ENCODE measurements at places on chromosomes 1 and 21.
A peak's percentile ranks its signal among the peaks of the same experiment; 100 is the strongest.

- DNase-seq, result no peak
Measured at GRCh38 chr1:172360985-172361384, 59.5 kb upstream of the C1orf105 start.

DNA sequence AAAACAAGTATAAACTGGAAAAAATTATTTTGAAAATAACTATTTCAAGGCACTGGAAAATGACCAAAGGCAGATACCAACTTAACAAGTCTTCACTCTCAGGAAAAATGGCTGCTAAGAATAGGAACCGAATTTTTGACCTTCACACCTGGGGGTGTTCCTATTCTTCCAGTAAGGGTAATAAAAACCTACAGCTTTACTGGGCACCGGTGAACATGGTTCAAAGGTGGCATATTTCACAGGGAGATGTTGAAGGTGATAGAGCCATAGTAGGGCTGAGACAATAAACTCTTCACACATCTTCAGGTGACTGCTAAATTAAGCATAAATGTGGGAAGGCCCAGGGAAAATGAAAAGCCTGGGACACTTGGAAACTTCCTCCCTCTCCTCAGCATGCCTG is 65.4 kb upstream of the IFFO2 start:
- DNase-seq, result no peak

DNA sequence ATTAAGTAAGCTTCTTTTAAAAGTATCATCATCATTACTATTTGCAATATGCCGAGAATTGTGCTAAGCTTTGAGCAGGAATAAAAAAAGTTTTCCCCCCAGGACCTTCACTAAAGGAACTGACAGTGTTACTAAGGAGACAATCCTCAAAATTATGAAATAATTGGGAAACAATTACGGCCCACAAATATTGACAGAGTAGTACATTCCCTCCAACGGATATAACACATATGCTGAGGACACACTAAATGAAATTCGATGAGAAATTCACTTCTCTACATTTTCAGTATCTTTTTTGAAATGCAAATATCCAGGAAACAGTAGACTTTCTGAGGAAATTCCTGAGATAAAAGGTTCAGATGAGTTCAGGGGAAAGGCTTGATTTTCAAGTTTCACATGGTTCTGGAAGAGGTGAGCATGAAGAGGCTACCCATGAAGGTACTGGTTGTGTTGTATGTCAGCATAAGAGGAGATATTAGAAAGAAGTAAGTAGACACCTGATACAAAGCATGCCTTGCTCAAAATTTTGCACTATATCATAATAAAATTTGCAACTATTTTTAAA is 171.2 kb upstream of the NR5A2 start:
- no peak for DNase-seq

DNA sequence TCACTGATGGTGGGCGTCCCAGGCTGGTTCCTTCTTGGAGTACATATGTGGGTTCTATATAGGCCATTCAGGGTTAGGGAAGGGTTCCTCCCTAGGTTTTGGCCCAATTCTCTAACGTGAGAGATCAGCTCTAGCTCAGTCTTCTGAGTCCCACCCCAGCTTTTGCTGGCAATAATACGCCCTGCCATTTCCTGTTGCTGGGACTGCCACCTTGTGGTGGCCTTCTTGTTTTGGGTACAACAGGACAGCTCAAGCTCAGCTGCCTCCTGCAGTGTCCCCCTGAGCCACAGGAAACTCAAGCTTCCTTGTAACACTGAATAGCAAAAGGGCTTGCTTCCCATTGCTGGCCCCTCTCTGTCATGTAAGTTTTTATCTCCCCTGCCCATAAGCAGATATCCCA is 77.8 kb downstream of the BACH1 start:
- peak; percentile 41 for DNase-seq

GRCh38 chr1:7670334-7671145 is 100.6 kb upstream of the VAMP3 start:
- DNase-seq, result no peak

GRCh38 chr1:233427907-233428306 is 100.4 kb downstream of the MAP3K21 start:
- no peak for DNase-seq

GRCh38 chr1:13450204-13450603 is 40.0 kb downstream of the PRAMEF20 start:
- DNase-seq, result no peak

- no peak for DNase-seq
Measured at GRCh38 chr1:84163123-84163931, 19.3 kb downstream of the PRKACB start.

DNA sequence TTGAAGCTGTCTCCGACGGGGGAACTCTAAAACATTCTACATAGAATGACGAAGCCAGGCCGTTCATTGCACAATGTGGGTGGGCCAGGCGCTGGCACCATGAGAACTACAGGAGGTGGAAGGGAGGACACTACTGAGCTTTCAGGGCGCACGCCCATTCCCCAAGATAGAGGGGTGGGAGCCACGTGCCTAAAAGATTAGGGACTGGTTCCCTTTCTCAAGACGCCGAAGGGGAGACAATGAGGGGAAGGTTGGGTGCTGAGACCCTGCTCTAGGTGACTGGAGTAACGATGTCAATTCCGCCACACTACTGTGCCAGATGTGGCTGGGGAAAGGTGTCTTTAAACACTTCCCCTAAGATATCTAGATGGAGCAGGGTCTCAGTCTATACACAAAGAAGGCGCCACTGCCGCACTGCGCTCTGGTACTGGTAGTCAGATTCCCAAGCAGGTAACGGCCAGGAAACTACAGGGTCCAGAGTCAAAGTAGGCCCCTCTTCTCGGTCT is 782 bp downstream of the CSDE1 start:
- DNase-seq, result no peak

GRCh38 chr1:221845650-221846371 is 103.9 kb upstream of the DUSP10 start:
- no peak for DNase-seq

DNA sequence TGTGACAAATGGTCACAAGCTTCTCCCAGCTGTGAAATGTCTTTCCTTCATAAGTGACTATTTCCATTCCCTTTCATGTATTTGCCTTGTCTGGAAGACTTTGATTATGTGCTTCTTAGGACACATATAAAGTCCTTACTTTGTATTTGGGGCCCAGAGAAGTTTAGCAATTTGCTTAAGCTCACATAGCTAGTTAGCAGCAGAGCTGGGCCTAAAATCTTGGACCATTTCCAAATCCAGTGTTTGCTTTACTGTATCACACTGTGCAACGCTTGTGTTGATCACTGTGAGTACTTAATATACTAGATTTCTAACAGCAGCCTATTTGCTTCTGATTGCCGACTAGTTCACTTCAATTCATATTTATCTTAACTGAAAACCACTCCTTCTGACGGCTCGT is 2.2 kb upstream of the KCNA3 start:
- no peak for DNase-seq

- no peak for DNase-seq
Measured at GRCh38 chr1:19430121-19431068, 54.9 kb downstream of the CAPZB start.

- DNase-seq, result no peak
Measured at GRCh38 chr1:205701420-205701819, 21.1 kb upstream of the SLC45A3 start.

Data from activated CD4-positive, CD25-positive, alpha-beta regulatory T cell treated with anti-CD3 and anti-CD28 coated beads, Interleukin-2, amount 50 U/mL, for 72 hours (primary cell).